ENCODE measurements at places on chromosomes 16 and 17. TPM values are rescaled to one million over a fixed set of nuclear protein-coding genes. Genes with fewer than 3 reads are reported as not detected.

GRCh38 chr17:66152756-66153155, 39.2 kb downstream of the CEP112 start:
- no peak overlapping the region for H3K27ac ChIP-seq
- H3K27me3 ChIP-seq = no peaks in the 10 kb centered on the region
- DNase-seq = no peak
- no peak overlapping the region for H3K4me3 ChIP-seq
- H3K4me1 ChIP-seq = no peaks in the 10 kb centered on the region
- H3K36me3 ChIP-seq = no peaks in the 10 kb centered on the region

GRCh38 chr17:49766918-49767530, 3.1 kb upstream of the FAM117A start:
- peaks cover 8% of the 10 kb centered on the region for H3K4me1 ChIP-seq
- H3K4me3 ChIP-seq = no peak overlapping the region
- peaks cover 23% of the 10 kb centered on the region for H3K36me3 ChIP-seq
- no peak for DNase-seq

- no peak for DNase-seq
- H3K4me3 ChIP-seq = no peak overlapping the region
- no peaks in the 10 kb centered on the region for H3K36me3 ChIP-seq
- no peaks in the 10 kb centered on the region for H3K27me3 ChIP-seq
These were observed 832.3 kb upstream of the GOT2 start for GRCh38 chr16:59566446-59566845.

Gene OTOP3
- total RNA-seq = not detected

Gene CAVIN1
- total RNA-seq = 6.7 TPM
